ENCODE measurements at places on chromosomes 12 and 14.

DNA sequence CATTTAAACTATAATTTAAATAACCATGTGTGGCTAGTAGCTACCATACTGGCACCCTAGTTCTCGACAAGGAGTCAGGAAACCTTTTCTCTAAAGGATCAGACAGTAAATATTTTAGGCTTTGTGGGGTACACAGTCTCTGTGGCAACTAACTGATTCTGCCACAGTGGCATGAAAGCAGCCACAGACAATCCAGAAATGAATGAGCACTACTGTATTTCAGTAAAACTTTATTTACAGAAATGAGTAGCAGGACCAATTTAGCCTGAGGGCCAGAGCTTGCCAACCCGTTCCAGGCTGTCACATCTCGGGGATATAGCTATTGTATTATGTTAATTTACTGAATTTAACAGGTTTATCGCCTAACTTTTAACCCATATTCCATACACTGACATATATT, 278.7 kb downstream of the ITPR2 start:
- DNase-seq, result no peak

GRCh38 chr14:35050652-35051051, 4.6 kb downstream of the FAM177A1 start:
- DNase-seq, result no peak

DNA sequence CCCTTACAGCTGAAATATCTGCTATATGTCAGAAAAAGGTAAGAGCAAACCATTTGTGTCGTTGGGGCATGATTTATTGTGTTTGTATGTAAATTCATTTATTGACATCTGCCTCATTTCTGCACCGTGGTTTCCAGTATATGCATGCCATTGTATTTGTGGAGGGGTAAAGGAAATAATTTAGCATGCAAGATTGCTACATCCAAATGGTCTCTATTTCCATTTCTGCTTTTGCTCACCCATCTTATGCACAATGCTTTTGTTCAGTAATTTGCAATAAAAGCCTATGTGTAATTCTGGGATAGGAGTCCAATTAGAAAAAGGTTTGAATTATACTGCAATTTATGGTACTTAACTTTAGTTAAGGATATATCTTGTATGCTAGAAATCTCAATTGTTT, 101.8 kb downstream of the UNC79 start:
- no peak for DNase-seq

GRCh38 chr12:124592481-124593160, 25.2 kb upstream of the NCOR2 start:
- no peak for DNase-seq

- DNase-seq, result no peak
Measured at GRCh38 chr14:65566820-65567522, 154.4 kb downstream of the FUT8 start.

DNA sequence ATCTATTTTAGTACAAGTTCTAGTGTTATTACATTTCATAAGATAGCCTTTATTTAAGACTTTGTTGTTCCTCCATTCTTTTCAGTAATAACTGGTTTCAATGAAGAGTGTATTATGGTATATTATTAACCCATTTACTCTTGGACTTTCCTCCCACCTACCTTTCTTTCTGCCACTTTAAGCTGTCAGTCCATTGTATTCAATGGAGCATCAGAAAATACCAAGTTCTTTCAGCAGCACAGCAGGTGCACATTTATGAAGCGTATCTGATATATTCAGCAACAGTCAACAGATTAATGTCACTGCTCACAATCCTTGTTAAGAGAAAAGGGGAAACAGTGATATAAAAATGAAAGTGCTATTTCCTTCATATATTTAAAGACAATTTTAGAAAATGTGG, 660.9 kb downstream of the C12orf50 start:
- DNase-seq, result no peak

- peak; percentile 35 for DNase-seq
Measured at GRCh38 chr14:103483600-103483999, 39.0 kb downstream of the CKB start.

GRCh38 chr12:109679501-109680263, 33.9 kb upstream of the FAM222A start:
- no peak for DNase-seq
